ENCODE measurements at places on chromosomes 7 and 10.
A peak's percentile ranks its signal among the peaks of the same experiment; 100 is the strongest.

DNA sequence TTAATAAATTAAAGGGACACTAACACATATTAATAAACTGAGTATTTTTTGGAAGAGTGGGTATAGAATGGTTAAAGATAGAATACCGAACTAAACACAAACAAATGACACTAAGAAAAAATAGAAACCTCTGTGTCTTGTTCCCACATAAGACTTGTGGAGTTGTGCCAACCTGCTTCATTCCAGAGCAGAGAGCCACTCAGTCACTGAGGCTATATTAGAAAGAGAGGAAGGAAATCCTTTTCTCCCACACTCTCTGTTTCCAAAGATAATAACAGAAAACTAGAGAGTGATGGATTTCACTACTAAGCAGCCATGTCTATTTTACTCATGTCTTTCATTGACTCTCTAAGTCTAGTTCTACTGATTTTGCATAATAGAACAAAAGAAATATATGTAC, 26.0 kb downstream of the CTNNA3 start:
- no peak for DNase-seq

GRCh38 chr7:47458057-47458456, 123.9 kb downstream of the TNS3 start:
- no peak for DNase-seq

- no peak for DNase-seq
Measured at GRCh38 chr7:86600506-86601290, 43.0 kb upstream of the GRM3 start.

DNA sequence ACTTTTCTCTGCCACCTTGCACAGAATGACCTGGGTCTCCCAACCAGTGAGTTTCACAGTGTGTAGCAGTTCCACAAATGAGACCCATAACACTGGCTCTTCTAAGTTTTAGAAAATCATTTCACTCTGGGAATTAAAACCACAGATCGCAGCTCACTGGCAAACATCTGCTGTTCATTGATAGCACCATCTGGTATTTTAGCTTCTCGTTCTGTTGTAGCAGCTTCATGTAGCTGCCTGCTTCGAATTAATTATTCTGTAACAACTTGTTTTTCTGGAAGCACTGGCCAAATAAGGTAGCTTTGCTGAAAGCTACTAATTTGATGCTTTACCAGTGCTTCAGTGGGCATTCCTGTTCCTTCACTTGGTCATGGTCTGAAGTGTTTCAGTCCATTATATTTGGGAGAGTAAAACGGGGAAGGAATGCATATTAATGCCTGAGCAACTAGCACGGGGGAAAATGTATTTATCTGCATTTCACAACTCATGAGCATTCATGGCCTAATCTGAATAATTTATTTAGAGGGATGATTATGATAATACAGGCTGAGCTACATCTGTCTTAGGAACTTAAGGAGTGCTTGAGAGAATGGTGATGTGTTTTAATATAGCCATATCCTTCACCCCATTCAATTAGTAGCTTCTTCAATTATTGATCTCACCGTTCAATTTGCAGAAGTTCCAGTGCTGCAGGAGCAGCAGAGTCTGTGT, 447.4 kb downstream of the XPNPEP1 start:
- DNase-seq = no peak

DNA sequence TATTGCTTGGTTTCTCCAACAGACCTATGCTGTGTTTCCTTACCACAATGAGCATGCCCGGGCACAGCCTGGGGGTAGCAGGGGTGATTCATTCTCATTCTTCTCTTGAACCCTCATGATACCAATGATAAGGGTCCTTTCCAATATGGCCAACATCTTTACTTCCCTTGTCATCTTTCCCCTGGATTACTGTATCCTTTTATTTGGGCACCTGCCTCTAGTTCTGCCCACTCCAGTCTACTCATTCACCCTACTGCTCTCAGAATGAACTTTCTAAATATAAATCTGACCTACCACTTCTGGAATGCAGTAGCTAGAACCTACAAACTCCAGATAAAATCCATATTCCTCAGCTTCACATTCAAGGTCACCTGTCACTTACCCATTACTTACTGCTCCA, 26.4 kb upstream of the ITPRID1 start:
- DNase-seq = no peak

DNA sequence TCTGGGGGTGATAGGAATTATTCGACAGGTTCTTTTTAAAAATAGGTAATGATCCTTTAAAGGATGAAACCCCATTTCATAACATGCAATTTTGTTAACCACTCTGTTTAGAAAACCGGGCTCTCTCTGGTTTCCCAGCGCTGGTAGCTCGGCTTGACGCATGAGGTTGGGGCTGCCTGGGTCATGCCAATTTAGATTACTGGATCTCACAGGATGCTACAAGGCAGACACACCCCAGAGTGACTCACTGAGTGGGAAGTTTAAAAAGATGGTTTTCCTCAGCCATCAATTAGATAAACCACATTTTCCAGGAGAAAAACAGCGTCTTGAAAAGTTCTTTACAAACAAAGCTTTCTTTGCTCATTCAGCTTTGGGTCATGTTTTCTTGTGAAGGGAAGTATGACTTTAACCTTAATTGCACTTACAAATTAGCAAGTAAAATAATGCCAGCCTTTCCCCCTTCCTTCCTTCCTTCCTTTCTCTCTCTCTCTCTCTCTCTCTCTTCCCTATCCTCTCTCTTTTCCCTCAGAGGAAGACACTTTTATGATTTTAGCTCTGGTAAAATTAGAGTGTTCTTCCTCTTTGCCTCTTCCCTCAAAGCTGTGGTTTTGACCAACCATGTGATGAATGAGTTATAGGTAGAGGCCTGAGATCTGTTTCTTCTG, 99.8 kb downstream of the EPDR1 start:
- no peak for DNase-seq

GRCh38 chr10:79176052-79176501, 107.3 kb downstream of the ZMIZ1 start:
- DNase-seq = no peak

GRCh38 chr7:1691601-1692514, 21.8 kb downstream of the ELFN1 start:
- DNase-seq = no peak

DNA sequence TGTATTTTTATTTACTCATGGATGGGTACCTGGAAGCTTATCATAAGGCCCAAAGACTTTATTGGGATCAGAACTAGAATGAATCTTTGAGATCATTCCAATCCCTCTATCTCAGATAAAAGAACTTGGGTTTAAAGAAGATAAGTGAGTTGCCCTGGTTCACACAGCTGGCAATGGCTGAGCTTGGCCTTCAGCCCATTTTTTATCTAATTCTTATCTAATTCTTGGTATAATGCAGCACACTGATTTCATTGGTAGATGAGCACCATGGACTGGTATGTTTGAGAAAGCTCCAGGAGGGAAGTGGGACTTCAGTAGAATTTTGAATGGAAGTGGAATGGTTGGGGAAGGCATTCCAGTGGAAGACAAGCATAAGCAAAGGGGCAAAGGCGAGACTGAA, 558.9 kb downstream of the REEP3 start:
- no peak for DNase-seq

GRCh38 chr7:9453521-9453920, 1020.1 kb downstream of the NXPH1 start:
- DNase-seq = no peak

- peak; percentile 17 for DNase-seq
Measured at GRCh38 chr10:103124420-103125096, 68.5 kb downstream of the NT5C2 start.

DNA sequence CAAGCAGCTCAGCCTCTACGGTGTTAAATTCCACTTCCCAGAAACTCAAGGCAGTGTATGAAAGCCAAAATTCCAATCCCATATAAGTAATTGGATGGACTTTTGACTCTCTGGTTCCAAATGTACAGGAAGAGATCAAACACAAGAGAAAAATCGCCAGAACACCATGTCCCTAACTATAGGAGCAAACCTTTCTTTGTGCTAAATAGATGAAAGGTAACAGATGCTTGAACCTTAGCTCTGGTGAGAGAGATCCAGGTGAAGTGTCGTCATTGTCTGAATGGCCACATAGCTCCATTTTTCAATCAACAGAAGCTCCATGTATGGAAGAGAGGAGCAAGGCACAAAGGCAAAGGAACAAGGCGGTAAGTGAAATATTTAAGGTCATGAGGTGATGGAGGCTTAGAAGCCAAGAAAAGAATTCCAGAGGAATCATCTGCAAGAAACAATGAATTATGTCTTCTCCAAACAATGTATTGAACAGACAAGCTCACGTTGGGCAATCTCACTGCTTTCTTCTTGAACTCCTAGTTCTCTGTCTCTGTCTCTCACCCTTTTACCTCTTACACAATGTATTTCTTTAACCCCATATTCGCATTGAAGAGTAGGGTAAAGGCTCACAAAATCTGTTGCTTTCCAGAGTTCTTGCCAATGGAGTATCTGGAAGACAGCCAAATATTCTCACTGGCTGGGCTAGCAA, 585.1 kb downstream of the GATA3 start:
- no peak for DNase-seq

- DNase-seq = no peak
Measured at GRCh38 chr7:73719806-73720169, 319 bp upstream of the STX1A start.

Measured in activated CD4-positive, alpha-beta T cell treated with anti-CD3 and anti-CD28 coated beads, Interleukin-2, amount 50 U/mL, for 48 hours (primary cell).